ENCODE measurements at places on chromosomes 2 and 18.

DNA sequence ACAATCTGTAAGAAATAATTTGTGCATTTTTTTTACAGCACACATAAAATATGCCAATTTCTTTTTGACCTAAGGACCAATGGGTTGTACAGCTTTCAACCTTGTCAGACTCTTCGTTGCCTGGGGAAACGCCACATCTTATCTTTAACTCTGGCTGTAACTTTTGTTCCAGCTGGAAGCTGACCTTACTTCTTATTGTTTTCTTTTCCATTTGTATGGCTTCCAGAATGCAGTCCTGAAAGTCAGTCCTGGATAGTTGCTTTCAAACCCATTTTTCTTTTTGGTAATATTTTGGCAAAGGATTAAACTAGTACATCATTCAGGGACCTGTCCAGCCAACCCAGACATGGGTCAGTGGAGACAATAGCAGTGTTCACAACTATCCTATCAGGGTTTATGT is 686.5 kb upstream of the CDH2 start:
- no peak for DNase-seq

- DNase-seq = no peak
These were observed 40.7 kb downstream of the TTR start for GRCh38 chr18:31632356-31632755.

DNA sequence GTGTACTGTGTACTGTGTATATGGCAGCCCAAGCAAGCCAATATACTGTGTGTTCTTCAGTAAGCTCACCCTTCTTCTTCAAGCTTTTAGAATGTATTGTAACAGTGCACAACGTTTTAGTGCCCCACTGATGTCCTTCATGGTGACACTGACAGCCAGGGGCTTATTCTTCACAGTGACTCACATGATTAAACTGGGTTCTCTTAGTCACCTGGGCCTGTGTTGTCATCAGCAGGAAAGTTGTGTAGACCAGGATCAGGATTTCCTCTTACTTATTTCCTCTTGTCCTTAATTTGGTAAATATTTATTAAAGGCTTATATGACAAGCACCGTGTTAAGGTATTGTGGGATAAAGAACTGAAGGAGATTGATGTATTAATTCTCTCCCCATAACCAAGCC is 67.9 kb upstream of the THOC1 start:
- DNase-seq = no peak

GRCh38 chr2:194104687-194105086 is 1552.3 kb upstream of the SLC39A10 start:
- DNase-seq = no peak

DNA sequence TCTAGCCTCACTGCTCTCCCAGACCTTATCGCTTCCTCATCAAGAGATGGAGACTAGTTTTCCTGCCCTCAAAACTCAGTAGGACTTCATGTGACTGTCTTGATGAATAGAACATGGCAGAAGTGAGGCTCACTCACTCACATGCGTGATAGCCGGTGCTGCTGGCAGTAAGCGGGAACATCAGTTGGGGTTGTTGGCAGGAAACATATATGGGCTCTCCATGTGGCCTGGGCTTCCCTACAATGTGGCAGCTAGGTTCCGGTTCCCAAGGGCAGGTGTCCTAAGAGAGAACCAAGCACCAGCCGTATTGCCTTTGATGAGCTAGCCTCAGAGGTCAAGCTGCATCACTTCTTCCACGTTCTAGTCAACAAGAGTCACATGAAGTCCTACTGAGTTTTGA is 15.2 kb upstream of the FAHD2A start:
- no peak for DNase-seq

GRCh38 chr2:241443486-241444223 is 64.7 kb downstream of the STK25 start:
- DNase-seq = peak; percentile 29

DNA sequence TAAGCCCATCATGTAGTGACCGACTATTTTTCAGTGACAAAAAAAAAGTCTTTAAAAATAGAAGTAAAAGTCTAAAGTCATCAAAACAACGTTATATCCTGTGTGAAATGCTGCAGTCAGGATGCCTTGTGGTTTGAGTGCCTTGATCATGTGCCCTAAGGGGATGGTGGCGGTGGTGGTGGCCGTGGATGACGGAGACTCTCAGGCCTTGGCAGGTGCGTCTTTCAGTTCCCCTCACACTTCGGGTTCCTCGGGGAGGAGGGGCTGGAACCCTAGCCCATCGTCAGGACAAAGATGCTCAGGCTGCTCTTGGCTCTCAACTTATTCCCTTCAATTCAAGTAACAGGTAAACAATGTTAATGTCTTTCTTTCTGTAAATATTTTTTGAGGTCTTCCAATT is at the start of gene CD28:
Gene CD28, plus strand, starts transcription at position 237 of the 400 bp plus-strand sequence. Its CDS starts 58 bp downstream, at position 295.
- no peak for DNase-seq

DNA sequence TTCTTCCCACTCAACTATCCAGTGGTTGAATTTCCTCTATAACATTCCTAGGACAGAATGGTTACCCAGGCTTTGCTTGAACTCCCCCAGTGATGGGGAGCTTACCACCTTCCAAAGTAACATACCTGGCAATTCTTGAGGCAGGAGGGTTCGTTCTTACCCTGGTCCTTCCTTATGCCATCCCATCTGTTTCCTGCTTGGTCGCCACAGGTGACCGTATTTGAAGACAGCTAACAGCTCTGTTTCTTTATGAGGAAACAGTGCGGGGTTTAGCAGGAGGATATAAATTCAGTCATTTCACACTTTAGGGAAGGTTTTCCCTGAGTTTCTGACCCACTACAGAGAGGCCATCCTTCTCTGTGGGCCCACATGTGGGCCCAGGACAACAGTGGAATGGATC is 42.6 kb downstream of the FOSL2 start:
- no peak for DNase-seq

DNA sequence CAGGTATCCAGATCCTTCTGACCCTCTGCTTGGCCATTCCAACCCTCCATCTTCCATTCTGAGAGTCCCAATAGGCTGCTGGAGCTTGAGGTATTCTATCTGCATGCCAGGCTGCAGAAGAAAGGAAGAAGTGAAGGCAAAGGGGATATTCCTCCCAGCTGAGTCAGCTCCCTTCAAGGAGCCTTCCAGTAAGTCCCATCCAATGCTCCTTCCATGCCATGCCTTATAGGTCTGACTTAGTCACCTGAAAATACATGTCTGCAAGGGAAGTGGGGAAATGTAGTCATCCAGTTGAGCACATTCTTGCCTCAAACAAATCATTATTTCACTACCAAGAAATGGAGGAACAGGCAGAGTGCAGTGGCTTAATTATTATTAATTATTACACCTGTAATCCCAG is 464.6 kb downstream of the CNTNAP5 start:
- DNase-seq = no peak

- DNase-seq = peak; percentile 20
These were observed 35.2 kb downstream of the WDPCP start for GRCh38 chr2:63553049-63553448.

DNA sequence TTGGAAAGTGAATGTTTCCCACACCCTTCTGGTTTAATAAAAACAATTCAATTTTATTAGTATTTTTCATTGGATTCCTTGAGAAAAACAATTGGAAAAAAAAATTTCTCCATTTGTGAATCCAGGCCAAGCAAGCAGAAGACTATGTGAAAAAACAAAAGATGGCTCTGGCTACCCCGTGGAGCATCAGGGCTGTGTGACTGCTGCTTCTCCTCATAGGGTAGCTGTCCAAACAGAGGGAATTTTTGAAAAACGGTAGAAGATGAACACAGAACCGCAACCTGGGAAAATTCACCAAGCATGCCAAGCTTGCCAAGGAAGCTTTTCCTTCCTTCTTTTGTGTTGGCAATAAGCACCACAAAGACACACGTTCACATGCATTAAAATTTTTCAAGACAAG is 71.3 kb upstream of the ACVR2A start:
- DNase-seq = no peak

GRCh38 chr2:130911482-130911881 is 74.8 kb downstream of the ARHGEF4 start:
- DNase-seq = no peak

GRCh38 chr18:4433717-4434116 is 21.4 kb downstream of the DLGAP1 start:
- peak; percentile 32 for DNase-seq

GRCh38 chr2:168210895-168211570 is 36.4 kb downstream of the STK39 start:
- peak; percentile 81 for DNase-seq

DNA sequence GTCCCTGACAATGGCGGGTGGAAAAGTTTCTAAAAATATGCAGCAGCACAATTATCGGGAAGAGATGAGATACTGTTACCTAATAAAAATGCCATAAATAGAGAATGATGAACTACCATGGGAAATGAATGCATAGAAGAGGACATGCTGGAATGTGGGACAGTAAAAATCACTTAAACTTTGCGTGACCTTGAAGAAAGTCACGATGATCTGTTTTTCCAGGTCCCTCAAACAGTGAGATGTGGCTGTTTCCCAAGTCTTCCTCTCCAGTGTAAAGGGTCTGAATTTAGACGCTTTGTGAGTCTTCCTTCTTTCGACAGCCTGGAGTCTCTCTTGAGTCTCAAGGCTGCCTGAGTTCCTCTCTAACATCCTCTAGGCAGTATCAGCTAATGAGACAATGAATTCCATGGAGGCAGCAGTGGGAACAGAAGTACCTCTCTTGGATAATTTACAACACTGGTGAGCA is 1.4 kb downstream of the CLUL1 start:
- peak; percentile 83 for DNase-seq

Measured in fibroblast of skin of left quadriceps (primary cell).